ENCODE measurements at places on chromosomes 6 and 20.
A peak's percentile ranks its signal among the peaks of the same experiment; 100 is the strongest.

- no peak for DNase-seq
These were observed 78.8 kb downstream of the VEGFA start for GRCh38 chr6:43848671-43849391.

GRCh38 chr6:164142322-164142721 lies 727.8 kb downstream of the QKI start:
- no peak for DNase-seq

DNA sequence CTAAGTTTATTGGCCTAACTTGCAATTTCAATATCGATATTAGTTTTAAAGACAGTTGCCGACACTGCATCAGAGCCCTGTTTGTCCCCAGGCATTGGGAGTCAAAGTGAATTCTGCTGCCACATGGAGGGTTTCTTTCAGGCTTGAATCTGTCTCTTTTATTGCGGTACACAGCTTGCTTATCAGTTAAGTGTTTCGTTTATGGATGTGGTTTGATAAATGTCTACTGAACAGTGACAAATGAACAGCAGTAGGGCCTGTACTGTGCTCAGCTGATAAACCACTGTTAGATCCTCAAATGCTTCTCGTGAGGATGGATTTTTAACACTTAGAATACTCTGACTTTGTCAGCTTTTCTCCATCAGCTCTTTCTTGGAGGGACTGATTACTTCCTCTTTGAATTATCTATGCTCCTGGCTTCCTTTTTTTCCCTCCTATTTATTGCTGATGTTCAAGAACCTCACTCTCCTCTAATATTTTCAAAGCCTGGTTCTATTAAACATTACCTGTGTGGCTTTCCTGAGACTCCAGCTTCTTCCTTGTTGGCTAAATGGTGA lies 240.8 kb downstream of the PLCB1 start:
- DNase-seq: no peak

GRCh38 chr20:37590938-37591490 lies 63.3 kb upstream of the BLCAP start:
- DNase-seq: no peak

GRCh38 chr6:56424064-56424463 lies 176.7 kb upstream of the COL21A1 start:
- no peak for DNase-seq

DNA sequence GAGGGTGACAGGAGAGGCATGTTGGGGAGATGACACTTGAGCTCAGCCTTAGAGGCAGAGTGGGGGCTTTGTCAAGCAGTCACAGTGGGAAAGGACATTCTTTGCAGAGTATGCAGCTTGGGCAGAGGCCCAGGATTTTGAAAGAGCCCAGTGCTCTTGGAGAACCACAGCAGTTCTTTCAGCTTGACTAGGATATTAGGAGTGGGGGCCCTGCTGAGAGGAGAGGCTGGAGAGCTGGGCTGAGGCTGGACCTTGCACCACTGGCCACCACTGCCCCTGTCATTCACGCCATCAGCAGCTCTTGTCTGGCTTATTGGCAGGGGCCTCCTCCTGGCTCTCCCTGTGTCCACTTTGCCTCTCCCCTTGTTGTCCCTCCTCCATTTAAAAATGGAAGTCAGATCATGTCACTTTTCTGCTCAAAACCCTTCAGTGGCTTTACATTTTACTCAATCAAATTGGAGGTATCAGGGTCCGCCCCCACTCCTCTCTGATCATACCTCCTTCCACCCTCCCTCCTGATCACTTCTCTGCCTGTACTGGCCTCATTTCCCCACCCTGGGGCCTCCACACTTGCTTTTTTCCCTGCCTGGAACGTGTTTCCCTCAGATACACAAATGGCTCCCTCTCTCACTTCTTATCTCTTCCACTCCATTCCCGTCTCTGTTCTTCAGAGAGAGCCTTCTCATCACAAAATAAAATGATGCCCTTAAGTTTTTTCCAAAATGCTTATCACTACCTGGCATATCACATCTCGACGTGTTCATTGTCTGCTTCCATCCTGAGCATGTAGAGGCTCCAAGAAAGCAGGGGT lies 10.5 kb downstream of the MANBAL start:
- no peak for DNase-seq

DNA sequence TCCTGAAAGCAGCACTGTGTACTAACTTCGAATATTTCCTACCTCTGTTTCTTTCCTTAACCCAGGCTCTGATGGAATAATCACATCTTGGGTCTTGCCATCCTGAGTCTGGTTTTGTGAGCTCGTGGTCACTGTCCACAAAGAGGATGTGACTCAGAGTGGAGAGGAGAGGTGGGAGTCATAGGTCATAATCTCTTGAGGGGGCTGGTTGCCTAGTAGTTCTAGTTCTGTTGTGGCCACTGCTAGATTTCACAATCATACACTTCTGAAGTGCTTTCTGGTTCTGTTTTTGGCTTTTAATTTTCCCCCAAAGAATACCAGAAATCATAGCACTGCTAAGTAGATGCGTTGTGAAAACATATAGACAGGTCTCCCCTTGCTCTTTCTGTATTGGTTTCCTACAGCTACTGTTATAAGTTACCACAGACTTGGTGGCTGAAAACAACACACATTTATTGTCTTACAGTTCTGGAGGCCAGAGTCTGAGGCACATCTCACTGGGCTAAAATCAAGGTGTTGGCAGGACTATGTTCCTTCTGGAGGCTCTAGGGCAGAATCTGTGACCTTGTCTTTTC lies 102.8 kb downstream of the NRSN1 start:
- DNase-seq: no peak

- DNase-seq: no peak
These were observed 215.1 kb upstream of the QKI start for GRCh38 chr6:163199371-163199770.

GRCh38 chr20:56979125-56979524 lies 287.3 kb downstream of the BMP7 start:
- no peak for DNase-seq

DNA sequence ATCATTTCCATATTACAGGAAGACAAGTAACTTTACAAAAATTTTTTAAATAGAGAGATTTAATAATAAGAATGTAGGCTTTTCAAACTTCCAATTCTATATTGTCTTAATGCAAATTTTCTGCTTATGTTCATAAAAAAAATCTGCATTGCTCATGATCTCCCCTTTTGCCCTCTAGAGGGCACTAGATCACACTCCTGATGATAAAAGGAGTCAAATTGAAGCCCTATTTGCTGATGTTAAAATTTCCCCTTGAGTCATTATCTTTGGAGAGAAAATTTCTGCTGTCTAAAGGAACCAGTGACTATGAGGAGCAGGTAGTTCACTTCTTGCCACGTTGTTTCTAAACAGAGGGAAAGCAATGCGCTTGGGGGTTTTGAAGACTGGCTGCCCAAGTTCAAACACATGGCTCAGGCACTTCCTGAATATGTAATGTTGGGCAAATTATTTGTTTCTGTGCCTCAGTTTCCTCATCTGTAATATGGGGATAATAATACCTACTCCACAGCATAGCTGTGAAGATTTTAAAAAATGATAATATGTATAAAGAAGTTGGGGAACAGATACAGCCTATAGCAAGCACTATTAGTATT lies 874.2 kb downstream of the TFAP2A start:
- peak; percentile 8 for DNase-seq

DNA sequence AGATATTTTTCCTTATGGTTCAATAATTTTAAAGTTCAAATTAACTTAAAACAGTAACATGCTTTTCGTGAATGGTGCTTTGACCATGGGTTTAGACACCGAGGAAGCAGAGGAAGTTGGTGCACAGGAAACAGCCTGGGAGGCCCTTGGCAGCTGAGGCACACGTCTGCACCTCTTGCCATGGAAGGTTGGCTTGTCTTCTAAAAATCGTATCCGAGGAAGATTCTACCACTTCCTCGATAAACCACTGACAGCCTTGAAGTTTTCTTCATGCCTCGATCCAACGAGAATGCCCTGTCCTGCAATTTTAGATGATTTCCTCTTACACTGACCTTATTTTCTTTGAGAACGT lies 12.2 kb downstream of the DLL1 start:
- DNase-seq: no peak

DNA sequence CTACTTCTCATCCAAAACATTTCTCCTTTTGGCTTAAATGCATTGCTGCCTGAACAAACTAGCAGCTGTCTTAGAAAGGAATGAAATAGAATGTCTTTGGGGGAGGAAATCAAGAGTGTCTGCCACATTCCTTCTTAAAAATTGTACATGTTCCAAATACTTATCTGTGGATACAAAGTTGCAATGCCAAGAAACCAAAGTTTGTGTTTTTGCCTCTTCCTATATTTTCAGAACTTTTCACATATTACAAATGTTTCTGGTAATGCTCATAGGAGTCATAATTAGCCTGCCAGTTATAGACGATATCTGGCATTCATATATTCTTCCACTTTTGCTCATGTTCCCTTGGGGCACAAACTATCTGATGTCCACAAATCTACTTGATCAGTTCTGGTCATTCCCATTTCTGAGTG lies 165.5 kb upstream of the BMP5 start:
- DNase-seq: no peak

- DNase-seq: no peak
These were observed 6.3 kb downstream of the RTN4IP1 start for GRCh38 chr6:106623039-106623438.

- no peak for DNase-seq
These were observed 220.9 kb upstream of the RNF217 start for GRCh38 chr6:124741341-124741740.

DNA sequence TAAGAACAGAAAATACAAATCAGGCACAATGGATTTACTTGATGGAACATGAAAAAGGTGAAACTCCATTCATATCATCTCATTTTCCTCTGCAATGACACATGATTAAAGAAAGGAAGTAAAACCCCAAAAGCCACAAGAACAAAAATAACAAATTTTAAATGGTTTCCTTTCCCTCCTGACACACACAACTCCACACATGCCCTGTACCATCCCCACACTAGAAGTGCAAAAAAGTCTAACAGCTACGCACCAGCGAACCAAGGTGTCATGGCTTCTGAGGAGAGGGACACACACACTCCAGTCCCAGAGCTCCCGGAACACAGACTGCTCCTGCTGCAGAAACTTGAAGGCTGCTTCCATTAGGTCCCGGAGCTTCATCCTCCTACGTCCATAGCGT lies 25.3 kb downstream of the MDN1 start:
- DNase-seq: no peak

DNA sequence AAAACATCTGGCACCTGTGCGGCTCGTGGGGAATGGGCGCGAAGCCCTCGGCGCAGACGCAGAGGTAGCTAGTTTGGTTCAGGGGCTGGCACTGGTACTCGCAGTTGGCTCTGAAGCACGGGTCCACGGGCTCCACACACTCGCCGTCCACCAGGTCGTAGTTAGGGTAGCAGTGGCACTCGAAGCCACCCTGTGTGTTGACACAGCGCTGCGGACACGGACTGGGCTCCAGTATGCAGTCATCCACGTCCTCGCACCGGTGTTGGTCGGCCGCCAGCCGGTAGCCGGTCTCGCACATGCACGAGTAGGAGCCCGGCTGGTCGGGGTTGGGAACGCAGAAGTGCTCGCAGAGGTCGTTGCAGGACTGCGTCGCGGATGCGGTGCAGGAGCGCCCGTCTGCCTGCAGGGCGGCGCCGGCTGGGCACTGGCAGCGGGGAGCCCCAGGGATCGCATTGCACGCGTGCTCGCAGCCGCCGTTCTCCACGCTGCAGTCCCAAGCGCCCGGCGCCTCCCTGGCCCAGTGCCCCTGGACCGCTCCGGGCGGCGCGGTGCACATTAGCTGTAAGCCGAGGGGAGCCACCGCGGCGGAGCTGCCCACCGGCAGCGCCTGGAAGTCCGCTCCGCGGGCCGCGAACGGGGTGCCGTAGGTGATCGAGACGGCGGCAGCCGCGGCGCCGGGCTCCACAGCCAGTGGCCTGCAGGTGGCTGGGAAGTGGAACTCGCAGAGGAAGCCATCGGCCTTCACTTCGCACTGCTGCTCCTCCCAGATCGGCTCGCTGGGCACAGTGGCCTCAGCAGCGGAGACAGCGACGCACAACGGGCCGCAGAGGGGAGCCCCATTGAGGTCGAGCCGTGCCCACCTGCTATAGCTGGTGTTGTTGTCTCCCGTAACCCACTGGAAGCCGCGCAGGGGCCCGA lies 930 bp downstream of the THBD start:
- DNase-seq: peak; percentile 52

GRCh38 chr6:168134560-168135201 lies 55.7 kb upstream of the FRMD1 start:
- DNase-seq: no peak

GRCh38 chr6:89657445-89658158 lies 19.1 kb upstream of the LYRM2 start:
- DNase-seq: no peak

GRCh38 chr6:112145080-112145573 lies 57.7 kb downstream of the FAM229B start:
- no peak for DNase-seq

GRCh38 chr6:40738551-40739193 lies 151.5 kb upstream of the LRFN2 start:
- no peak for DNase-seq

GRCh38 chr20:23920408-23921325 lies 41.1 kb upstream of the CST5 start:
- DNase-seq: no peak

- DNase-seq: no peak
These were observed 188.8 kb downstream of the FARS2 start for GRCh38 chr6:5450073-5450472.

GRCh38 chr20:16898433-16898832 lies 150.3 kb downstream of the OTOR start:
- DNase-seq: no peak

DNA sequence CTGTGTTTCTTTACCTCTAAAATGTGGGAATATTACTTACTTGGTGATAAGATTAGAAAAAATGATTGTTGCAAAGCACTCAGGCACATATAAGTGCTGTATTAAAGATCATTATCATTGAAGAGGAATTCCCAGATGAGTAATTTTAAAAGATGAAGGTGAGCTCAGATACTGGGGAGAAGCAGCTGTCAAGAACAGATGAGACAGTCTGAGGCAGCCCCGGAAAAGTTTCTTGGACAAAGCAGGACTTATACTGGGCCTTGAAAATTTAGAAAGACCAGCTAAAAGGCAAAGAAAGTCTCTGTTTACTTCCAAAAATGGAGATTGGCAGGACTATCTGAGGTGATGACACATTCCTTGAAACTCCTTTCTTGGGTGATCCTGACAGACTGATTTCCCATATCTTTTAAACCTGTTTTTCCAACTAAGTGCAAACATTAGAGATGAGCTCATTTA lies 93.8 kb upstream of the MARCKS start:
- no peak for DNase-seq

- no peak for DNase-seq
These were observed 53.2 kb downstream of the MBOAT1 start for GRCh38 chr6:20159098-20159497.

All from CD4-positive, alpha-beta T cell treated with Interferon alpha-2 for 1 hour (primary cell).